ENCODE measurements at places on chromosomes 16 and 17.

DNA sequence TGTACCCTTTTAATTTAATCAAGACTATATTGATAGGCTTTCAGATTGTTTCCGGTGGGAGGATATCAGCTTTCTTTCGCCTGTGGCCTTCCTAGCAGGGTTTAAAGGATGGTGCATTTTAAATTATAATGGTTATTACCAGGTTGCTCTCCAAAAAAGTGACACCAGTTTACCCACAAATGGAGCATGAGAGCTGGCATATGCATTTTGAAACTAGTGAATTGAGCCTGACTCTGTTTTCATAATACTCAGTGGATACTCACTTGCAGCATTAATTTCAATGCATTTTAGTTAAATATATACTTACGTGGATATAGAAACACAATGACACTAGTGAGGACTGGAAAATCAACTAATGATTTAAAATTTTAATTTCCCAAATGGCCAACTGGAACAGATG is 5.8 kb downstream of the MYL4 start:
- DNase-seq: no peak

GRCh38 chr17:306536-307294 is 45.9 kb downstream of the RPH3AL start:
- DNase-seq: no peak

DNA sequence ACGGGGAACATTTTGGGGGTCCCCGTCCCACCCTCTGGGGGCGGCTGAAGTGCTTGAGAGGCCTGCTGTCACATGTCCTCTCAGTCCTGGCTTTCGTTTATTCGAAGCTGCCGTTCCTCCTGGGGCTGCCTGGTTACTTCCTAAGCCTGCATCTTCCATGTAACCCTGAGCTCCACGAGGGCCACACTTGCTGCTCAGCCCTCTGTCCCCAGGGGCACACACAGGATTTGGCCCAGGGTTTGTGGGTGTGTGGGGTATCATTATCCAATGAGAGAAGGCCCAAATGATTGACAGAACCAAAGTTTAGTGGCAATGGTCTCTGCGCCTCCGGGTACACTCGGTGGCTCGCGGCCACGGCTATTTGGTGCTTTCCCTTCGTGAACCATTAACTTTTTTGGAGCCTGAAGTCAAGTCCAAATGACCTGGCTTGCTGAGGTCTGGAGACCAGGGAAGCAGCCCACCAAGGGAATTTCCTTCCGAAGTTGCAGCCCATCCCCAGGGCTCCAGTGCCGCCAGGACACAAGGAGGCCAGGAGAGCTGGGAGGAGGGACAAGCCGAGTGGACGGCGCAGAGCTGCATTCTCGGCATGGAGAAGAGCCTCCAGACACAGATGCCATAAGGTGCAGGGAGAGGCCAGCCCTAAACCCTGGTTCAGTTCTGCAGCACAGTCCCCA is 131.4 kb upstream of the FOXF1 start:
- no peak for DNase-seq

- DNase-seq: no peak
These were observed 24.5 kb downstream of the RCVRN start for GRCh38 chr17:9880582-9880999.

DNA sequence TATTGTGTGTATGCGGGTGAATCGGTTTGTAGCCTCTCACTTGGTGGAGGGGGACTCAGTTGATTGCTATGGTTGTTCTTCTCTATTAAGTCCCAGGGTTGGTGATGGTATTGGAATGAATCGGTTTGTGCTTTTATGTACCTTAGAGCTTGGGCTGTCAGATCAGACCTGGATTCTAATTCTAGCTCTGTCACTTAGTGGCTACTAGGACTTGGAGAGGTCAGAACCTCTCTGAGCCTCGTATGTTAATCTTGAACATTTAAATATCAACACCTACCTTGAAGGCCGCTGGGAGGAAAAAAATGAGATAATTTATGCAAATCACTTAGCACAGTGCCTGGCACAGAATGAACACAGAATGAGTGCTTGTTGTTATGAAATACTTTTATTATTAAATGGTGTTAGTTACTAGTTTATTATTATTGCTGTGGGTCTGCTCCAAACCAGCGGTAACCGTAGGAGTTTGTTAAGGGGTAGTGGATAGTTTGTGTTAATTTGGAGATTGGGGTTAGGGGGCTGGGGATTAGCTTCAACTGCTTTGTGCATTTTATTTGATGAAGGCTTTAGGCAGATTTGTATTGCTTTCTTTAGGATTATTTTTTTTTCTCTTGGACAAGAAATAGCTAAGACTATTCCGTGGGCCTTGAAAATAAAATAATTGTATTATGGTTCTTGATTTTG is 3.5 kb downstream of the KDM6B start:
- DNase-seq: no peak

DNA sequence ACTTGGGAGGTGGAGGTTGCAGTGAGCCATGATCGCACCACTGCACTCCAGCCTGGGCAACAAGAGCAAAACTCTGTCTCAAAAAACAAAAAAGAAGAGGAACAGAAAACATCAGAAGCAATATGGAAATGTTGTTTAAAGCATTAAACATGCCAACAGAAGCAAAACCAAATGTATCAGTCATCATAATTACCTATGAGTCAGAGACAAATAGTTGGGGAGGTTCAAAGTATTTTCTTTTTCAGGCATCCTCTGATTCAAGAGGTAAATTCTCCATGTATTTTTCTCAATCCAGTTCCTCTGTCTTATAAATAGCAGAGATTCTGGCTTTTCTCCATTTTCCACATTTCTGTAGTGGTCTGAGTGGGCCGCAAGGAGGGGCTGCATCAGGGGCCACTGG is 2.1 kb upstream of the TM4SF5 start:
- DNase-seq: no peak

DNA sequence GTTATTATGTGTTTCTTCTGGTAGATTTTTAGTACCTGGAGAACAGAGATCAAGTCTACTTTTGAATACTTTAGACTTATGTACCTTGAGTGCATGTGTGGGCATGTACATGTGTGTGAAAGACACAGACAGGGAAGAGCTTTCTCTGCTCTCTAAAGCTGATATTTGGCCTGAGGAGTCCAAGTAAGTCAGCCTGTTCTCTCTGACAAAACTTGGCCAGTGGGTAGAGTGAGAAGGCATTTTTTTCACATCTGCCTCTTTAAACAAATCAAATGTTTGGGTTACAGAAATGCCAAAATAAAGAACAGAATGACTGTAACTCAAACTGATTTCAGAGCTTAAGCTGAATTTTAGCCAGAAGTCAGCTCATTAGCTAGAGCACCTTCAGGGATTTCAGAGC is 309.7 kb upstream of the DYNLRB2 start:
- DNase-seq: no peak

DNA sequence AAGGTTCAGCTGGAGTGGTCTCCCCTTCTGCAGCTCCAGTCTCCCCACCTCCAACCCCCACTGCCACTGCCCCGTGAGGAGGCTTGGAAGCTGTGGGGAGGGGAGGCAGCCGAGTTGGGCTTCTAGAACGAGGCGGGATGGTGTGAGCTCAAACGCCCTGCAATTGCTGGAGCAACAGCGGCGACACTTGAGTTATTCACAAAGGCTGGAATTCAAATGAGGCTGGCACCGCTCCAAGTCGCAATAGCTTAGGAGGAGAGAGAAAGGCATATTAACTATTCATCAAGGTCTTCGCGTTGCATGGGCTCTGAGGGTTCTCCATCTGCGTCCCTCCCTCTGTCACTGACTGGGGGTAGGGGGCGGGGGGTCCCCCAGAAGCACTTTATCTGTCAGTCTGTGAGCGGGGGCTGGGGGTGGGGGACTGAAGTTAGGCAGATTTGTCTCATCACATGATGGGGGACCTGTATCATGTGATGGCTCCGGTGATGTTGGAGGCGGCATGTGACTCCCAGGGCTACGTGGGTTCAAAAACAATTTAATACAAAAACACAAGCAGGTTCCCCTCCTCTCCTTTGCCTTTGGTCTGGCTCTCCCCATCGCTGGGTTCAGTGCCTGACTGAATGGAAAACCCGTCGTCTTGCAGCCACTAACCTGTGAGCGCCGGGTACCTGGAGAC is 70.5 kb downstream of the RBBP6 start:
- DNase-seq: no peak

DNA sequence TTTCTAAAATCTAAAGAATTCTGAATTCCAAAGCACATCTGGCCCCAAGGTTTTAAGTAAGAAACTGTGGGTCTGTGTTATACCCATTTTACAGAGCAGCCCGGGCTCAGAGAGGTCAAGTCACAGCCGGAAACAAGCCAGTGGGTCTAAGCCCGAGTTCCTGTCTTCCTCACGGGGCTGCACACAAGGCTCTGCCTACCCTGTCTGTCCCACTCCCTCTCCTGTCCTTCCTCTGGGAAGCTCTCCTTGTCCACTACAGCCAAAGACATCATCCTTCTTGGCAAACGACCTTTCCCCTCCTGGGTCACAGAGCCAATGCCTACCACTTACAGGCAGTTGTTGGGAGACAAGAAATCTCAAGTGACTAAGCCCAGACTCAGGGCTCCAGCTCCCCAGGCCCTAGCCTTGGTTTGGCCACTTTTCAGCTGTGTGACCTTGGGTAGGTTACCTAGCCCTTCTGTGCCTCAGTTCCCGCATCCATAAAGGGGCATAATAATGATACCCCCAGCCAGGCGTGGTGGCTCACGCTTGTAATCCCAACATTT is 55.6 kb upstream of the MAP3K14 start:
- no peak for DNase-seq

Data from activated gamma-delta T cell treated with anti-CD3 and anti-CD28 coated beads, Interleukin-2, amount 50 U/mL, for 16 hours (primary cell).